Muscle of back (tissue), 13 donors: ENCODE measurements at places on chromosomes 6 and 20.

DNA sequence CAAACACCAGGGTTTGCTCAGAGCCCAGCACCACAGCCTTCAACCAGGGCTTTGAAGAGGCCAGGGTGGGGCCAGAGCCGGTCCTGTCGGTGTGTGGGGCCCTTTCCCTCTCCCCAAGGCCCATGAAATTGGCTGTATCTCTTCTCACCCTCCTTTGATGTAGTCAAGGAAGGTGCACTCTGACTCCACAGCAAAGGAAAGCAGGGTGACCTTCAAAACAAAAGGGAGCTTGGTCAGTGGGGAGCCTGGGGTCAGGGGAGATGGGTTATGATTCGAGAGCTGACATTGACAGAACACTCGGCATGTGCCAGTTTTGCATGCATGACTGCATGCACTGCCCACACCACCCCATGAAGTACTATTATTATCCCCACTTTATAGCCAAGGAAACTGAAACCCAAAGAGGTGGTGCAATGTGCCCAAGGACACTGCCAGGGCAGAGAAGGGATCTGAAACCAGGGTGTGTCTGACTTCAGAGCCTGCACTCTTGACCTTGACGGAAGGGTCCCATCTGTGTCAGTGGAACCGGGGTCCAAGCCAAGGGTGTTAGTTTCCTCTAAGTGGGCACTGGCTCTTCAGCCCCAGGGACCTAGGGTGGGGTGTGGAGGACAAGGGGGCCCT, 55.4 kb downstream of the RAB44 start:
- DNase-seq: no peak

DNA sequence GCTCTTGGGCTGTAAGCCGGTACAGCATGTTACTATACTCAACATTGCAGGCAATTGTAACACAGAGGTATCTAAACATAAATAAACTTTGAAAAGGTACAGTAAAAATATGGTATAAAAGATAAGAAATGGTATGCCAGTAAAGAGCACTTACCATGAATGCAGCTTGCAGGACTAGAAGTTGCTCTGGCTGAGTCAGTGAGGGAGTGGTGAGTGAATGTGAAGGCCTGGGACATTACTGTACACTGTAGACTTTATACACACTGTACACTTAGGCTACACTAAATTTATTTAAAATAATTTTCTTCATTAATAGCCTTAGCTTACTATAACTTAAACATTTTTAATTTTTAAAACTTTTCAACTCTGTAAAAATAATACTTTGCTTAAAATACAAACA, 37.8 kb upstream of the ANKEF1 start:
- no peak for DNase-seq

GRCh38 chr6:140833408-140833807, 1299.3 kb upstream of the GJE1 start:
- peak; percentile 64 for DNase-seq

DNA sequence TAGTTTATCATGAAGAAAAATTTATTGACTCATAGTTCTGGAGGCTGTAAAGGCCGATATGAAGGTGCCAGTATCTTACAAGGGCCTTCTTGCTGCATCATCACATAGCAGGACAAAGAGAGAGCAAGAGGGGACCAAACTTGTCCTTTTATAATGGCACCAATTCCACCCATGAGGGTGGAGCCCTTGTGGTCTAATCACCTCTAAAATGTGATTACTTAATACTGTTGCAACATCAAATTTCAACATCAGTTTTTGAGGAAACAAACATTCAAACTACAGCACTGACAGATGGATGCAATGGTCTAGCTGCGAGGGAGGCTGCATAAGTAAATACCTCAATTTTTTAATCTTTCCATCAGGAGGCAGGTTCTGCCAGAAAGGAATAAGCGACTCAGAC, 76.7 kb upstream of the LAMA2 start:
- DNase-seq: no peak

- DNase-seq: no peak
Measured at GRCh38 chr6:98039904-98040607, 757.0 kb upstream of the MMS22L start.

DNA sequence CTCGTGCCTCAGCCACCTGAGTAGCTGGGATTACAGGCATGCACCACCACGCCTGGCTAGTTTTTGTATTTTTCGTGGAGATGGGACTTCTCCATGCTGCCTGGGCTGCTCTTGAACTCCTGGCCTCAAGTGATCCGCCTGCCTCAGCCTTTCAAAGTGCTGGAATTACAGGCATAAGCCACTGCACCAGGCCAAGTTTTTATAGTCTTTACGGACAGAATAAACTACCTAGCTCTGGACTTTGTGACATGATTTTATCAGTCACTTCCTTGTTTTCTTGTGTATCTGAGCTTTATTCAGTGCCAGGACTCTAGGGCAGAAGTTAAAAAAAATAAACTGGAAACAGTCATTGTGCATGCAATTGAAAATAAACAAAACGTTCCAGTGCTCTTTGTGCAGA, 46.7 kb upstream of the RALGAPA2 start:
- no peak for DNase-seq

- no peak for DNase-seq
Measured at GRCh38 chr6:65989676-65990075, 282.6 kb upstream of the EYS start.

DNA sequence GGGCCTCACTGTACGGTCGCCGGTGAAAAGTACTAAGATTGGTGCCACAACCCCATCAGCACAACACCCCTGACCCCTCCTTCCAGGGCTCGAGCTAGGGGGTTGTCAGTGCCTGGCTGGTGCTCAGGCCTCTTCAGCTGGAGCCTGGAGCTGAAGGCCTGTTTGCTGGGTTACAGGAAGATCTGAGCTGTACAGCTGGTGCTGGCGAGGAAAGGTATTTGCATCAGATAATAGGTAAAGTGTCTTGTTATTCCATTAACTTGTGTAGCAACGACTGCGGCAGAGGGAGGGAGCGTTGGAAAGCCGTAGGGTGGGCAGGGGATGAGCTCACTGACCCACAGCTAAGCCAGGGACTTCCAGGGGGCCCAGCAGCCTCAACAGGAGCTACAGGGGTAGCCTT, 15.8 kb upstream of the SIRPA start:
- no peak for DNase-seq

GRCh38 chr6:16344756-16345155, 106.4 kb downstream of the GMPR start:
- no peak for DNase-seq

DNA sequence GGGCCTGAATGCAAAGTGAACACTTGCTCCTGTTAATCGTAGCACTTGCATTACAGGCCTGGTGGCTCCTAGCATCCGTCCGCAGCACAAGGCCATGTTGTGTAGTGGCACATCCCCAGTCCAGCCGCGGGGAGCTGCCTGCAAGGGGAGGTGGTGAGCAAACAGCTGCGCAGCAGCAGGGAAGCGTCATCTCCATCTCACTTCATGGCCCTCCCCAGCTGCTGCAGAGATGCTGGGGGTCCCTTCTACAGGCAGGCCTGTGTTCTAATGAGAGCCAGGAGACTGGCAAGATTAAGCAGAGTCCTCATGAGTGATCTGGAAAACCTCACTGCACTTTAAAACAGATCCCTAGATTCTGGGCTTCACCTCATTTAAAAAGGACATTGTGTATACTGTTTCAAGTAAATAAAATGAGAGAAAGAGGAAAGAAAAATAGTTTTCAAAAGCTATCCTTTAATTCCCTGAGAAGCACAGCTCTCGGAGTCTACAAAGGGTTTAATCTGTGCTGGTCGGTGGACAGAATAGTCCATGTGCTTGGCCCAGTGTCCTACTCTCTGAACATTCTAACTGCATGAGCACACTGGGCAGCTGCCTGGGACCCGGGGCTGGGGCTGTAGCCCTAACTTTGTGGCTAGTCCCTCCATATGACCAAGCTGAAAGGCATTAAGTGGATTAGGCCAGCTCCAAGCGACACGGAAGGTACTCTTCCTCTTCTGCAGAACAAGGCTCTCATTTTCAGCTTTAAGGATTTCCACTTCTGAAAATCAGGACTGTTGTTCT, 125.8 kb downstream of the LY86 start:
- DNase-seq: no peak

DNA sequence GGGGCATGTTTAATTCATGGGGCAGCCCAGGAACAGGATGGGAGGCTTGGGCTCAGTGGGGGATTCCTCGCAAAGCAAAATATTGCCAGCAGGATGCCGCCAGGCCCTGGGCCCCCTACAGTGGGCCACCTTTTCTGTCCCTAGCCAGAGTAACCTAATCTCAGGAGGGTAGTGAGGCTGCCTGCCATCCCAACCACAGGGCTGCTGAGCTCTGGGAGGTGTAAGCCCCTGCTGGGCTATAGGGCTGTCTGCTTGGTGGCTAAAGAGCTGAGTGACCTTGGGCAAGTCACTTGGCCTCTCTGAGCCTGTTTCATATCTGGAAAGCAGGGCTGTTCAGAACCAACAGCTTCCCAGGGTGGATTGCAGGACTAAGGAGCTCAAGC, 35.7 kb upstream of the CDH22 start:
- no peak for DNase-seq

DNA sequence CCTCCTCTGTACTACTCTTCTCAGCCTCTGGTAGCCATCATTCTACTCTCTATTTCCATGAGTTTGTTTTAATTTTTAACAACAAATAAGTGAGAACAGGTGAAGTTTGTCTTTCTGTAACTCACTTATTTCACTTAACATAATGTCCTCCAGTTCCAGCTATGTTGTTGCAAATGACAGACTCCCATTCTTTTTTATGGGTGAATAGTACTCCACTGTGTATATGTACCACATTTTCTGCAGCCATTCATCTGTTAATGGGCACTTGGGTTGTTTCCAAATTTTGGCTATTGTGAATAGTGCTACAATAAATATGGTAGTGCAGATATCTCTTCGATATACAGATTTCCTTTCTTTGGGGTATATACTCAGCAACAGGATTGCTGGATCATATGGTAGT, 73.7 kb upstream of the TNFRSF21 start:
- DNase-seq: no peak
